GM04503 (cell line): ENCODE measurements at places on chromosomes 2 and 18.

GRCh38 chr2:98691303-98691702 lies 39.6 kb downstream of the MGAT4A start:
- no peak for DNase-seq

DNA sequence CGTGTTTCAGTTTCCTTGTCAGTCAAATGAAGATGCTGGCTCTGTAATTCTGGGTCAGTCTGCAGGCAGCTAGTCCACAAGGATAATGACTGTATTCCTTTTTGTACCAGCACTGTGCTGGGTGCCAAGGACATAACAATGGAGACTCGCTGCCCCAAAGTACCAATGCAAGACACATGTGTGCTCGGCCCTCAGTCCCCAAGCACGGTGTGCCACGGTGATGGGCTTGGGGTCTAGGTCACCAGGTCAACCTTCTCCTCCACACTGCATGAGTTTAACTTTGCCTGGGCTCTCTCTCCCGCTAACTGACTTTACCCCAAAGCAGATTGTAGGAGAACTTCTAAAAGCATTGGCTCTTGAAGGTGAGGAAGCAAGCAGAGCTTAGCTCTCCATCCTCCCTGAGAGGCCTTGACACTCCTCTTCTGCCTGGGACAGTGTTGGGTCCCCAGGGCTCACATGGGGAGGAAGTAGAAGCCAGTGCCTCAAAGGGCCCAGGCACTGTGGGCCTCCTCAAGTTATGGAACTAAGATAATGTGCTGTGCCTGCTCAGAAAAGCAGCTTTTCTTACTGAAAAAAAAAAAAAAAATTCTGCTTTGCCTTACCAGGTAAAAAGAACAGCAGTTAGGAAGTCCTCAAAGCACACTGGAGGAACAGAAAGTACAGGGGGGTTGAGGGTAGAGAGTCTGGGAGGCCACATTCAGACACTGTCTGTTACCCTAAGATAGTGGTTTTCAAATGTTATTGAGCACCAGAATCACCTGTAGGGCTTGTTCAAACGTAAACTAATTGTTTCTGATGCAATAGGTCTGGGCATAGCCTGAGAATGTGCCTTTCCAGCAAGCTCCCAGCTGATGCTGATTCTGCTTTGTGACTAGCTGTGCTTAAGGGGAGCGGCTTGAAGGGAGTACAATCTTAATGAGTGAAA lies 276.4 kb upstream of the CXCR4 start:
- DNase-seq: no peak

GRCh38 chr18:48785091-48785614 lies 165.6 kb downstream of the SMAD7 start:
- no peak for DNase-seq

GRCh38 chr2:167825664-167826063 lies 421.7 kb downstream of the STK39 start:
- no peak for DNase-seq

GRCh38 chr2:168611091-168611490 lies 155.0 kb downstream of the CERS6 start:
- no peak for DNase-seq

DNA sequence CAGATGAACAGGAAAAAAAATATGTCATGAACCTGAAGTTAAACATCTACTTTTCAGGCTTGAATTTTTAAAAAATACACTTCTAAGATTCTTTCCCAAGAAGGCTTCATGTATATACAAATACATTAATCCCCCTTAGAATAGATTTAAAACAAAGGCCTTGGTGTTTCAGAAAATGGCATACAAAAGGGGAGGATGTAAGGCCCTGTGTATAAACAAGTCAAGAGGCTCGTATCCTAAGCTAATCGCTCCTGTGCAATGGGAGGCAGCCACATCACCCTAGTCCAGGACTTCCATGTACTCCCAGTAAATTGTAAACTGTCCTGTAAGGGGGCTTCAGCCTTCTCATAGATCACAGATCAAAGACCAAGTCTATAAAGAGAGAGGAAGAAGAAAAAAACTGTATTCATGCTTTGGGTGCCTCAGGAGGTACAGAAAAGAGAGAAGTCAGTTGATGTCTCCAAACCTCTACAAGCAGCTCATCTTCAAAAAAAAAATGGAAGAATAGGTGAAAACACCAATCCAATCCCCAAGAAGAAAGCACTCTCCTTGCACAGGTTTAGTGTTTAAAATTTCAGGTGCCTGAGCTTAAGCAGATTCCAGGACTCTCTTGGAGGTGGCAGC lies 53.9 kb downstream of the ANKRD44 start:
- DNase-seq: no peak

DNA sequence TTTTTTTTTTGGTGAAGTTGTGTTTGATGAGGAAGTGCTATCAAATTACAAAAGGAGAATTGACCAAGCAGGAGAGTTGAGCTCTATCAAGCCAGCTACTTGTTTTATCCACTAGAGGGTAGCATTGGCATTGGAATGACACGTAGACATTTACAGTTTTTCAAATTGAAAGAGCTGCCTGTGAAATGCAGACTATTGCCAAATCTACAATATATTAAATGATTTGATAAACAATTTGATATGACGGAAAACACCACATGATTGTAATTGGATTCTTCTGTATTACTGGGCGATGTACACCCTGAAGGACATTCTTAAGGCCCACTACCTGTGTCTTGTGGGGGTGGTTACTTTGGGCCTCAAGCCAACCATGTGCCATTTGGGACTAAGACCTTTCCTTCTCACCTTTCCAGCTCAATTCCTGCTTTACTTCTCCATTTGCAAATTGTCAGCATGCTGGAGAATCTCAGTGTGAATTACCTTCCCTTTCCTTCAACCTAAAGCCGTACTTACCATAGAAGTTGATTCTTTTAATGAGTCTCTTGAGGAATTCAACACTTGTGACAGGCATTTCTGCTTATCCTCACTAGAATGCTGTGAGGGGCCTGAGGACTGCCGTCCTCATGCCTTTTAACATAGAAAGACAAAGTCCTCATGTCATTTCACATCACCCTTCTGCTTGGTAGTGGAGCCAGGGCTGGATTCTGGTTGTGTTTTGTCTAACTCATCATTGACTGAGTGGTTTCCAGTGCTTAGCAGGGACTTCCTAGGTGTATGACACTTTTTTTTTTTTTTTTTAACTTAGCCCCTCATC lies 134.8 kb upstream of the THUMPD2 start:
- peak; percentile 50 for DNase-seq

- peak; percentile 96 for DNase-seq
Observed at GRCh38 chr2:157173740-157174184, 83.7 kb upstream of the GALNT5 start.

DNA sequence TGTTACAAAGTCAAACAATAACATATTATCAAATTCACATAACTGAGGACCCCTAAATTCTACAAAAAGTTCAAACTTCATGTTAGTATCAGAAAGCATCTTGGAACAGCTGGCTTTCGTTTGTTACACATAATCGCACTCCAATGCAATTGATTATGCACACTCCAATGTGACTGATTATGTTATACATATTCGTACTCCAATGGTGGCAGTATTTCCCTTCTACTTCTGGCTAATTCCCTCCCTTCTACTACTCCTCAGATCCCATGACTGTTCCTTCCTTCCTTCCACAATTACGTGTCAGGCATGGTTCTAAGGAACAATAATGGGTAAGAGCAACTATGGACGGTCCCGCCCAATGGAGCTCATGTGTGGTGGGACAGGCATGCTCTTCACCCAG lies 137.1 kb upstream of the CCDC150 start:
- no peak for DNase-seq

DNA sequence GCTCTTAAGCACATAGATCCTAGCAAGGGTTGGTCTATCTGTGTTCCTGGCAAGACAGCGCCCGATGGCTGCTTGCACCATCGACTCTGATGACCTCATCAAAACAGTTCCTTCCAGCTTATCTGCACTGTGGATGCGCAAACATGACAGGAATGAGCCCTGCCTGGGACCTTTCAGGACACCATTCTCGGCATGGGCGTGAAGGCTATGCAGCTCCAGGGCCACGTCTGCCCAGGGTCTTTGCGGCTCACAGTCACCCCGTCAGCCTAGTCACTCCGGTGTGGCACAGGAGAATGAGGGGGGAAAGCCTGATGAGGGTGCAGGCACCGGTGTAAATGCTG lies 147.8 kb upstream of the TWIST2 start:
- no peak for DNase-seq

DNA sequence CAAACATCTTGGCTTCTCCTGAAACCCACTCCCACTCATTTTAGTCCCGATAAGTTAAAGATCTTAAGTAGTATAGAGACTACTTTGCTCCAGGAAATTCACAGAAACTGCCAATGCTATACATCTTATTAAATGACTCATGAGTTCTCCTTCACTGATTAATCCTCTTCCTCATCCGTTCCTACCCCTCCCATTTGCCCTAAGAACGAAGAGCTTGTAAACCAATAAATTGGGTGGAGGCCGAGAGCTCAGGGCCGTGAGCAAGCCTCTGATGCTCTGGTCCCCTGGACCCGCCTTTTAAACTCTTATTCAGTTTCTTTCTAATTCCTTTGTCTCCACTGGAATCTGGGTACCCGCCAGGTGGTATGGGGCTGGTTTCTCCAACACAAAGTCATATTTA lies 68.6 kb downstream of the METTL8 start:
- no peak for DNase-seq

DNA sequence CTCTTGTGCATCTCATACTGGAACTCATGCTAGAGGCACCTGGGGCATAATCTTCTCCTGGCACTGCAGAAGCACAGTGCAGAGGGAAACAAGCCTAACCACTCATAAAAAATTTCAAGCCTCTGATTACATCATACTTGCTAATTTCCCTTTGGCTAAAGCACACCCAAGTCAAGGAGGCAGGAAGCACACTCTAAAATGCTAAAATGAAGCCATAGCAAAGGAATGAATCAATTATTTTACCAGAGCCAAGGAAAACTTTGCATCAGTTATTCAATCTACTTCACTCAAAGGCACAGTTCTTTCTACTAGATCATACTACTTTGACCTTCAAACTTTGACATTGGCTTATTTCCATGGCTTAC lies 79.6 kb upstream of the SPOPL start:
- DNase-seq: peak; percentile 64

- no peak for DNase-seq
Observed at GRCh38 chr2:235580426-235581157, 86.7 kb downstream of the AGAP1 start.

DNA sequence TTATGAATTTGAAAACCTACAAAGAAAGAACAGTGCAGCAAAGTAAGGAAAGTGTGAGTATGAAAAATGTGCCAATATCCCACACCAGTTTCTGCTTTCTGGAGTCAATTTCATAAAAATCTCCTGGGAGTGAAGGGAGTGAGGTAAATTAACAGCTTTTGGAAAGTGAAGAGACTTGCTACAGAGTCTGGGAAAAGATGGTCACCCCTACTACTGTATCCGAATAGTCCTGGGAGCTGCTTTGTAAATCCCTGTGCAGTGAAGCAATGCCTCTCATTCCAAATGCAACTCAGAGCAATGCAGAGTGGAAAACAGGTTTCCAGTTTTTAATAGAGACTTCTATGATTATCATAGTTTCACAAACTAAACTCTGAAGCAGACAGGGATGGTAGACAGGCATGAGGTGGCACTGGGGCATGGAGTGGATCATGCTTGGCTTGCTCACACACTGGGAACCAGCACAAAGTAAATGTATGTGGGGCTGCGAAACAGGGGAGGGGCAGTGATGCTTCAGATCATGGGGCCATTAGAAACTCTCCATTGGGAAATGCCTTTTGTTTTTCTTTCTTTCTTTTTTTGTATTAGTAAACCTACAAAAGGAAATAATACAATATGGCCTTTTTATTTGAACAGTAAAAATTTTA lies 10.6 kb downstream of the COL5A2 start:
- DNase-seq: no peak

- DNase-seq: no peak
Observed at GRCh38 chr2:9991221-9991620, 39.7 kb downstream of the GRHL1 start.

DNA sequence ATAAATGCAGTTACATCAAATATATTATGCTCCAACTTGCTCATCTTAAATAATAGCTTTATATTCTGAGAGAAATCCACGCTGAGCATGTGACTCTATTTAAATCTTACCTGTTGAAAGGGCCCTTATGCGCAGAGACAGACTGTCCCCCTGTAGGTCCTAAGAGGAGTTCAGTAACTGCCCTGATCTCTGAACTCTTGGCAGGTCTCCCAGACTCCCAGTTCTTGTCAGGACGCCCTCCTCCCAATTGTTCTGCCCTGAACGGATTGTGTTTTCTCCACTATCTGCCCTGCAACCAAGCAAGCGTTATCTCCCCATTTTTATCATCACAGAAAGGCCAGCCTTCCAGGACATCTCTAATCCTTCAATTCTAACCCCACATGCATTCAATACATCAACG lies 954.6 kb downstream of the TSN start:
- DNase-seq: no peak

- DNase-seq: no peak
Observed at GRCh38 chr2:241425368-241425767, 69.3 kb downstream of the FARP2 start.
